ENCODE measurements at places on chromosomes 2 and 18.
A peak's percentile ranks its signal among the peaks of the same experiment; 100 is the strongest.

- DNase-seq: no peak
These were observed 20.4 kb downstream of the LYPD6B start for GRCh38 chr2:149058936-149059335.

GRCh38 chr2:11288431-11288830 is 56.0 kb downstream of the ROCK2 start:
- no peak for DNase-seq

DNA sequence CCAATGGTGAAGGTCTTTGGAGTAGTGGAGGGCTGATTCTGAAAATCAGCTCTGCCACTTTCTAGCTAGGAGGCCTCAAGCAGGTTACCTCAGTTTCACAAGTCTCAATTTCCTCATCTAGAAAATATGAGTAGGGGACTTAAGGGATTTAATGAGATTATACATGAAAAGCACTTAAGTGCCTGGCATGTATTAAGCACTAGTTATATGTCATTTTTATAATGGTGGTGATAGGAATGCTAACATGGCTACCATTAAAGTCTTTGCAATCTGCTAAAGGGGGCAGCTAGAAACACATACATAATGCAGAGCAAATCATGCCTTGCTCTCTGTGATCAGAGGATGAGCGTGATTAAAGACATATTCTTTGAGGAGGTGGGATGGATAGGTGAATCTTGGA is 640.9 kb upstream of the ZEB2 start:
- DNase-seq: no peak

DNA sequence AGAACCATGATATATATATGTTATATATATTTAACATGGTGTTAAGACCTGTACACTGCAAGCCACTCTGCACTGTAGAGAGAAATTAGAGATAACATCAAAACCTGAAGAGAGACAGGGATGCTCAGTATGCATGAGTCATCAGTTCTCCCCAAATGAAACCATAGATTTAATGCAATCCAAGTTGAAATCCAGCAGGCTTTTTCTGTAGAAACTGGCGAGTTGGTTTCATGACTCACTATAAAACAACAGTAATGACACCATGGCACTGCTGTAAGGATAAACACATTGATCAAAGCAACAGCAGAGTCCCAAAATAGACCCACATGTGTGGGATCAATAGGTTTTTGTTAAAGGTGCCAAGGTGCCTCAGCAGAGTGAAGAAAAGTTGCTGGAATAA is 65.8 kb downstream of the RTP5 start:
- DNase-seq: no peak

GRCh38 chr2:174004905-174005605 is 39.9 kb upstream of the SP3 start:
- peak; percentile 59 for DNase-seq

Measured in activated CD8-positive, alpha-beta memory T cell treated with anti-CD3 and anti-CD28 coated beads, Interleukin-2, amount 50 U/mL, for 48 hours (primary cell).